ENCODE measurements at places on chromosomes 5 and 9. TPM values are rescaled to one million over a fixed set of nuclear protein-coding genes. Genes with fewer than 3 reads are reported as not detected.

GRCh38 chr9:21854594-21854993 is 52.2 kb downstream of the MTAP start:
- no peak for DNase-seq

GRCh38 chr9:1462626-1463308 is 412.6 kb downstream of the DMRT2 start:
- no peak for DNase-seq

SCGB3A1 gene
- total RNA-seq, result not detected

GRCh38 chr9:90062982-90063381 is 458.2 kb downstream of the GADD45G start:
- DNase-seq, result no peak

OTULINL gene
- total RNA-seq, result 0.32 TPM

DNA sequence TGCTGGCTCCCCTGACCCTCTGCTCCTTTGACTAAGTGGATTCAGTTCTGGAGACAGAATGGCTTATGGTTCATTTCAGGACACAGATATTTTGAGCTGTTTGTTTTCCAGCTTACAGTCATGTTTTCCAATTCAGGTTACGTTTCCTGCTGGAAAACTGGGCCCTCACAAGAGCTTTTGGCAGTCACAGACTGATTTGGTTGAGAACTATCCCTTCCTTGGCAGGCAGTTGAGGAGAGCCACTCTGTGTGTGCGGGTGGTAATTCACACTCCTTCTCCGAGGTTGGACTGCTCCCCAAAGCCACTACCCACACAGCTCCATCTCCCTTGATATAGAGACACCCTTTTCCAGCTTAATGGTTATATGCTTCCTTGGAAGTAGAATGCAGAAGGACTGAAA is 534.5 kb downstream of the TMEM38B start:
- DNase-seq, result no peak

DNA sequence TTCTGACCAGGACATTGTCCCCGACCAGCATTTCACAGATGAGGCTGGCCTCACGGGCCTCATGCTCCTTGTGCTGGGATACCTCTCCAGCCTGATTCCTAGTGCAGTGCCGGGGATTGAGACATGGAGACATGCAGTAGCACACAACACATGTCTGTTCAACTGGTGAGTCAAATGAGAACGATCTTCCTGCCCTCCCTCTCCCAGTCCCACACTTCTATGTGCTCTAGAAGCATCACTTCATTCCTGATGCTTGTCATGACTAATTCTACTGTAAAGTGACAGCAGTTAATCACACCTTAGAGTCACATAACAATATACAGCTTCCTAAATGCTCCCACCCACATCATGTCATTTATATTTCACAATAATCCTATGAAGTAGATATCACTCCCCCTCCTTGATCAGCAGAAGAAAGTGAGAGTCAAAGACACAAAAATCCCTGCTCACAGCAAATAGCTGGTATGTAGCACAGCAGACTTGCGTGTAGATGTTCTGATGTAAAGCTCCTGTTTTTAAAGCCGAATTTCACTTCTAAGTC is 101.8 kb downstream of the CCDC192 start:
- no peak for DNase-seq

DNA sequence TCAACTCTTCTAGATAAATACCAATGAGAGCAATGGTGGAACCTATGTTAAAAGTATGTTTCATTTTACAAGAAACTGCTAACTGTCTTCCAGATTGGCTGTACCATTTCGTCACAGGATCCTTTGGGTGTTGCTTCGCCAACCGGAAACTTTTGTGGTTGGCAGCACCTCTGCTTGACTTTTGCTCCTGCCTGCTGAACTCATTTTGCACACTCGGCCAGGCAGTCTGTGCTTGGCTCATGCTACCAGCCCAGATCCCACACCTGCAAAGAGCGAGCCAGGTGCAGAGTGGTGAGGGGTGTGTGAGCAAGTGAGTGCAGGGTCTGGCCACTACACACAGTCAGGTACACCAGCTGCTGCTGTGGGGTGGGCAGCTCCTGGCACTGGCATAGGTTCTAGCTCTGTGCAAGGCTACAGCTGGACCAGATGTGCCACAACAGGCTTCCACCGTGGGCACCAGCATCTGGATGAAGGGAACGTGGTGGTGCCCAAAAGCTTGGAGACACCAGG is 422.3 kb downstream of the PRR16 start:
- no peak for DNase-seq

GRCh38 chr5:58248221-58248620 is 211.7 kb downstream of the PLK2 start:
- no peak for DNase-seq

GRCh38 chr5:95861221-95861863 is 38.8 kb upstream of the GLRX start:
- DNase-seq, result peak; percentile 91

- no peak for DNase-seq
Observed at GRCh38 chr5:178532236-178532635, 58.0 kb downstream of the COL23A1 start.

DNA sequence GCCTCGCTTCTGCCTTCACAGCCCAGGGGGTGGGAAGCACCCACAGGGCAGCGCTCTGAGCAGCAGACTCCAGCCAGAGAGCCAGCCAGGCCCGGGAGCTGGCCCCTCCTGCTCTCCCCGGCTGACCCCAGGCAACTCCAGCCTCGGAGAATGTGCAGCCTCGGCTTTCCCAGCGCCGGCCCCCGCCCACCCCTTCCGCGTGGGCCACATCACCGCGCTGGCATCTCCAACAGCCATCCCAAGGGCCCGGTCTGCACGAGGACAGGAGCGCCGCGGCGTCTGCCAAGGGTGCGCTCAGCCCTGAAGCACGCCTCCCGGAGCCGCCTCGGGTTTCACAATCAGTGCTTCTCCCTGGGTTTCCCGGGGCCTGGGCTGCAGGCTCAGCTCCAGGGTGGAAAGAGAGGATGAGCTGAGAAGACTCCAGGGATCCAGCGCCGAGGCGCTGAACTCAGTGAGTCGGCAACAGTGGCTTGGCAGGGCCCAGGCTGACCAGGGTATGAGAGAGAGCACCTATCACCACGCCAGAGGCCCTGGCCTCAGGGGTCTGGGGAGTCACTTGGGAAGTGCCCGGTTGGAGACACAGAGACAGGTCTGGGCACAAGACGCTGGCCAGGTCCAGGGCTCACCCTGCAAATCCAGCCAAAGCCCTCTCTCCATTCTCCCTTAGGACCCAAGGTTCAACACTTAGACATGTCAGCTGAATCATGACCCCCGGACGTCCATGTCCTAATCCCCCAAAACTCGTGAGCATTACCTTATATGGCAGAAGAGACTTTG is 79.6 kb downstream of the ADAMTS2 start:
- DNase-seq, result no peak

DNA sequence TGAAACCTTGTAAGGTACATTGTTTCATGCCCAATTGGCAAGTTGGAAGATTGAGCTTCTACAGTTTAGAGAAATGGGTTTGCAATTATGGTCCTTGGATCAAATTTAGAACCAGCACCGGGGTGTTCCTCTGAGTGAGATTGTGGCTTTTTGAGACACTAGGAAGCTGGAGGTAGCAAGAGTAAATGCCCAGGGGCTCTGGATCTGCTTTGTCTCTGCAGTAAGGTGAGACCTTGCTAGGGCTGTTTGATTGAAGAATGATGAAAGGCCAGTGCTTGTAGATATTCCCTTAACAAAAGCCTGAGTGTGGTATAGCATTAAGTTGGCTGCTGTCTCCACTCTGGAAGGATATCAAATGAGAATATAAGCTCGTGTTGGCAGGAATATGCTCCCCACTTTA is 36.0 kb downstream of the WWC1 start:
- DNase-seq, result no peak

GRCh38 chr5:147782110-147783028 is at the start of gene JAKMIP2:
JAKMIP2 (minus strand) TSS chr5:147782728; CDS start chr5:147671806, 110,922 bp downstream.
- peak; percentile 69 for DNase-seq

GRCh38 chr9:27732494-27732893 is 159.2 kb upstream of the C9orf72 start:
- DNase-seq, result no peak

OMD gene
- total RNA-seq, result not detected

TSSK1B gene
- not detected for total RNA-seq

DNA sequence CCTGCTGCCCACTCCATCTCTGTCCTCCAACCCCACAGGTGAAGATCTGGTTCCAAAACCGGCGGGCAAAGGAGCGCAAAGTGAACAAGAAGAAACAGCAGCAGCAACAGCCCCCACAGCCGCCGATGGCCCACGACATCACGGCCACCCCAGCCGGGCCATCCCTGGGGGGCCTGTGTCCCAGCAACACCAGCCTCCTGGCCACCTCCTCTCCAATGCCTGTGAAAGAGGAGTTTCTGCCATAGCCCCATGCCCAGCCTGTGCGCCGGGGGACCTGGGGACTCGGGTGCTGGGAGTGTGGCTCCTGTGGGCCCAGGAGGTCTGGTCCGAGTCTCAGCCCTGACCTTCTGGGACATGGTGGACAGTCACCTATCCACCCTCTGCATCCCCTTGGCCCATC is 6.4 kb upstream of the SLC6A7 start:
- DNase-seq, result no peak

GRCh38 chr9:96874201-96874785 is 20.0 kb upstream of the ZNF782 start:
- no peak for DNase-seq

SPINK5 gene
- total RNA-seq, result 0.13 TPM

GRCh38 chr5:98975682-98976407 is 47.0 kb upstream of the CHD1 start:
- DNase-seq, result no peak

DNA sequence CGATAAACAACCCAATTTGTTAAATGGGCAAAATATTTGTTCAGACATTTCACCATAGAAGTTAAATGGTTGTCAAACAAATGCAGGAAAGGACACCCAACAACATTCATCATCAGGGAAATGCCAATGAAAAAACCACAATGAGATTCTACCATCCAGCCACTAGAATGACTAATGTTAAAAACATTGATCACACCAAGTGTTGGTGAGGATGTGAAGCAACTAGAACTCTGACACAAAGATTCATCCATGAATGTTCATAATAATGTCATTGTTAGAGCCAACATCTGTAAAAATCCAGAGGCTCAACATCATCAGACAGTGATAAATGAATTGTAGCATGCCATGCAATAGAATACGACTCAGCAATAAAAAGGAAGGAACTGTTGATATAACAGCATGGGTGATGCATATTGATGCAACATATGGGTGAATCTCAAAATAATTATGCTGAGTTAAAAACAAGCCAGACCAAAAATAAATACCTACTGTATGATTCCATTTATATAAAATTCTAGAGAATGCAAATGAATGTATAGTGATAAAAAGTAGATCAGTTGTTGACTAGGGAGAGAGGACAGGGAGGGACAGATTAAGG is 55.9 kb upstream of the UNC5A start:
- no peak for DNase-seq

DNA sequence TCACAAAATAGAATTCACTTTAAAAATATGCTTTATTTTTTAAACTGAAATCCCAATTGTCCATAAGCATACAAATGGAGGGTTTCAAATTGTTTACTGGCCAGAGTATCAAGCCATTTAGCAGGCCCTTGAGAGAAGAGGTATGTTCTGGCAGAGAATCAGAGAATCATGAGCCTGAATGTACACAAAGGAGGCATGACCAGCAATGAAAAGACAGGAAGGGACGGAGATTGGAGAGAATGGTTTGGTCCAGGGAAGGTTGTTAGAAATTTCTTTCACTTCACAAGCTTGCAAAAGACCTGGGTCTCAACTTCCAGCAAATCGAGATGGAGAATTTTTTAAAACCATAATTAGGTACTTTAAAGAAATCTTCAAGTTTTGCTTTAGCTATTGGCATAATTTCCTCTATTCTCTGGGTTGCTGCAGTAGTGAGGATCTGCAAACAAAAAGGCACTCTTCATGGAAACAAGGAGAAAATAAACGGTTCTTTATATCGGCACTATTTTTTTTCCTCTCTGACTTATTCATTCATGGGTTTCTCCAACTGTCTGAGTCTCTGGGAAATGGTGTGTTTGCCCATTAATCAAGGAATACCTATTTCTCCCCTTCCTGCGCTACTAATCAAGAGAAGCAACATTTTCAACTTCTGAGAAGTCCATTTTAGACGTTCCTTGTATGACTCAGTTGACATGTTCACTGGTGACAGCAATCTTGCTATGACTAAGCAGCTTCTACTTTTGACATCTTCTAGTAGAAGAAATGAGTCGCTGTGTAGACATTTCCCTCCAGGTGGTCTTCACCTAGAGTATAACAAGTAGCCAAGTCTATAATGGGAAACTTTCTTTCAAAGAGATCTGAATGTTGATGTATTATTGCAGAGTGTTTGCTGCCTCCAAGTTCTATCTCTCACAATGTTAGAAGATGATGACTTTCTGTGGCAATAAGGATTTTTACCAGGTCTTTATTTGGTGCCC is 23.1 kb upstream of the ERCC6L2 start:
- DNase-seq, result peak; percentile 64

SPATA31D4 gene
- total RNA-seq, result not detected

DNA sequence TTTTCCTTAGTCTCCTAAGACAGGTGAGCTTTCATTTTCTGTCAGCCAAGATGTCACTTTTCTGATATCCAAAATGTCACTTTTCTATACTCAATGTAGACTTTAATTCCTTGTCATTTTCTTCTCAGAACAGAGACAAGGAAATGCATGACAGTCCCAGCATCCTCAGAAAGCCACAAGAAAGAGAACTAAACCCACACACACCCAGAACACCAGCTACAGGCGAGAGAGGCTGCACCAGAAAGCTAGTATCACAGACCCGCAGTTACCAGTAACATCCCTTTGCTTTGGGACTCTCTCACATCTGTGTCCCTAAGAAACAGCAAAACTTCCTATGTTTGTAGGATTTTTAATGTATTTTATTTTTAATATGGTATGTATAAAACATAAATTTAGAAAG is 17.1 kb downstream of the TRMO start:
- DNase-seq, result no peak

DNA sequence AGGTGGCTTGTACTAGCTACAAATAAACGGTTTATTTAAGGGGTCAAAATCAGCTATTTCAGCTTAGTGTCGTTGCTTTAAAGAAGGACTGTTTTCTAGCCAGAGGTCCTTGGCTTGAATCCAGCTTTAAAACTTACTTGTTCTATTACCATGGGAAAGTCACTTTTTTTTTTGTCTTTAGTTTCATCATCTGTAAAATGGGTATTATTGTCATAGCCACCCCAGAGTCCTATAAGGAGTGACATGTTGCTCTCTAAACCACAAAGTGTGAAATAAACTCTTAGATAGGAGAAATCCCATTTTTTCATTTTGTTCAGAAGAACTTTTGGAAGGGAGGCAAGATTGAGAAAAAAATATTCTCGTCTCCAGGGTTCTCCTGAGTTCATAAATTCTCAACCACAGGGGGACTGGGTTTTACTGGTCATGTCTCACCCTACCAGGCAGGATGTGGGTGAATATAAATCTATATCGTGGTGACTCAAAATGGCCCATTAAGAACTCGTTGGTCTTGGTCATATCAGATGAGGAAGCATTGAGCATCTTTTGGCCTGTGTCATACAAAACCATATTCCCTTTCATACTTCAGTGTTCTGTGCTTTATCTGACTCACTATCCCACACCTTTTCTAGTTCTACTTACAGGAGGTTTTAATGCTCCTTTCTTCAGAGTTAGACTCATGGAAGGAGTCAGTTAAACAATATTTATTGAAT is 202.7 kb upstream of the NR3C1 start:
- DNase-seq, result no peak

Measured in SK-MEL-5 (cell line).